SHP77 (cell line): ENCODE measurements at places on chromosomes 11 and 22.

GRCh38 chr11:70594031-70594430, 195.7 kb downstream of the CTTN start:
- no peak for DNase-seq

- no peak for DNase-seq
Measured at GRCh38 chr11:45145083-45145378, 1.4 kb upstream of the PRDM11 start.

- no peak for DNase-seq
Measured at GRCh38 chr11:117074119-117074518, 24.1 kb downstream of the SIK3 start.

DNA sequence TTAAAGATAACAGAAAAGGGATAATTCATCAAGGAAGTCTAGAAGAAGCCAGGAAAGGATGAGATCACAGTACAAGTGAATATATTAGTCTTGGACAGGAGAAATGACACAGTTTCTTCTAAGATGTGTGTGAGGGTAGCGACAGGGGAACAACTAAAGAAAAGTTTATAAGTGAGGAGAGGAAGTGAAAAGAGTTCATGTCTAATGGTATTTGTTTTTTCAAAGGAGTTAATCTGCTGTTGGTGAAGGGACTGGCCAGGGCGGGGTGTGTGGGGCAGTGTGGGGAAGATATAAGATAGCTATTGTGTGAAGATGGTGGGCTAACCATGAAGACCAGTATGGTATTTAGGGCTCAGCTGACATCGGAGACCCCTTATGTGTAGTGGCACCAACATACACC, 7.6 kb upstream of the PPFIBP2 start:
- no peak for DNase-seq

DNA sequence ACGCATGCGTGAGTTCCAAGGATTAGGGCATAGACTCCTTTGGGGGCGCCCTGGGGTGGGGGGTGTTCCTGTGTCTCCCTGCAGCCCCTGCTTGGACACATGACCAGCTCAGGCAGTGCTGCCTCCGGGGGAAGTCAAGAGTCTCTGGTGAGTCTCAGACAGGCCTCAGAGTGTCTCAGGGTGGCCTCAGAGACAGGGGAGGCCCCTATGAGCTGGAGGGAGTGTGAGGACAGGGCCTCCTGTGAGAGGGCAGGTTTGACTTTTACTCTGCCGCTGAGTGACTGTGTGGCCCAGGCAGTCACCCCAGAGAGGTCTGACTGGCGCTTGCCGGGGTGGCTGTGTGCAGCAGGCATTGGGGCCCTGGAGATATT, 41.2 kb upstream of the KCNQ1OT1 start:
- DNase-seq = no peak

- DNase-seq = no peak
Measured at GRCh38 chr11:118232659-118233058, 7.8 kb upstream of the JAML start.

GRCh38 chr11:78325274-78325781, 92.3 kb downstream of the GAB2 start:
- no peak for DNase-seq

- DNase-seq = no peak
Measured at GRCh38 chr22:32830473-32830872, 29.0 kb downstream of the TIMP3 start.

GRCh38 chr11:8206251-8207079, 37.6 kb upstream of the RIC3 start:
- DNase-seq = no peak

DNA sequence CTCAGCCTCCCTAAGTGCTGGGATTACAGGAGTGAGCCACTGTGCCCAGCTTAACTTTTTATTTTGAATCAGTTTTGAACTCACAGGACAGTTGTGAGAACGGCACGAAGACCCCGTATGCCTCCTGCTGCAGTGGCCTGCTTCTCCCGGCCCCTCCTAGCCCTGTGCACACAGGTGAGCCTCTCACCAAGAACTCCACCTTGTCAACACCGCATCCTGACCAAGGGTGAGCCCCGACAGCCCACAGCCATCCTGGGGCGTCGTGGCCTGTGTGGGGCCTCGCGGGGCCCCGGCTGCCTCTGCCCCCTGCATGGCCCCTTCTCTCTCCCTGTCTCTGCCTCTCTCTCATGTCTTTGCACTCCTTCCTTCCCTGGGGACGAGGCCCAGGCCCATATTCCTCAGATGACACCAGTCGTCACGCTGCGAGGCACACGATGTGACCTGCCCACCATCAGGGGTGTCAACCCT, 38.8 kb downstream of the GNB1L start:
- no peak for DNase-seq

GRCh38 chr11:86593833-86594232, 78.6 kb downstream of the ME3 start:
- no peak for DNase-seq

DNA sequence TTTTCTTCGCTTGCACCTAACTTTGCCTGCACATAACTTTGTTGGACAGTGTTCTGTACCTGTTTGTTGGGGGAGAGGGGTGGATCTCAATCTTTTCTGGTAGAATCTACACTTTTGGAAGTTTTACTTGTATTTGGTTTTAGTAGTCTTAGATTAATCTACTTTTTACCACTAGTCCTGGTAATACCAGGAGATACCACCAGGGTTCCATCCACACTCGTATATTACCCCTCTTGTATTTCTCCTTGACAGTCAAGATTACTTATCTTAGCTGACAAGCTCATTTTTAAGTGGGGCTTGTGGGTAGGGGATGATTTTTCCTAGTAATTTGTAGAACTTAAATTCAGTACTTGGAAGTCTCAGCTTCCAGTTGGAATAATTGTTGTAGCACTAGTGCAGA, 37.3 kb upstream of the TECTA start:
- DNase-seq = no peak

GRCh38 chr11:93704237-93704636, 37.1 kb downstream of the TAF1D start:
- no peak for DNase-seq
